ENCODE measurements at places on chromosomes 4 and X.

GRCh38 chr4:90543419-90544170 is 416.4 kb downstream of the CCSER1 start:
- no peak for DNase-seq

GRCh38 chr4:131052646-131053045 is 1956.7 kb downstream of the C4orf33 start:
- no peak for DNase-seq

DNA sequence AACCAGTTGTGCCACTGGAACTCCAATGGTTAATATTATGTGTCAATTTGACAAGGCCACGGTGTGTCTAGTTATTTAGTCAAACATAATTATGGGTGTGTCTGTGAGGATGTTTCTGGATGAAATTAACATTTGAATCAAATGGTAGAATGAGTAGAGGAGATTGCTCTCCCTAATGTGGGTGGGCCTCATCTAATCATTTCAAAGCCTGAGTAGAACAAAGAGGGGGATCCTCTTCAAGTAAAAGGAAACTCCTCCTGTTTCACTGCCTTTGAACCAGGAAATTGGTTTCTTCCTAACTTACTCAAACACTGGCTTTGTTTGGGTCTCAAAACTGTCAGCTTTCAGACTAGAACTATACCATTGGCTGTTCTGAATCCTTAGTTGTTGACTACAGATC is 1692.1 kb downstream of the PCDH19 start:
- DNase-seq: no peak

DNA sequence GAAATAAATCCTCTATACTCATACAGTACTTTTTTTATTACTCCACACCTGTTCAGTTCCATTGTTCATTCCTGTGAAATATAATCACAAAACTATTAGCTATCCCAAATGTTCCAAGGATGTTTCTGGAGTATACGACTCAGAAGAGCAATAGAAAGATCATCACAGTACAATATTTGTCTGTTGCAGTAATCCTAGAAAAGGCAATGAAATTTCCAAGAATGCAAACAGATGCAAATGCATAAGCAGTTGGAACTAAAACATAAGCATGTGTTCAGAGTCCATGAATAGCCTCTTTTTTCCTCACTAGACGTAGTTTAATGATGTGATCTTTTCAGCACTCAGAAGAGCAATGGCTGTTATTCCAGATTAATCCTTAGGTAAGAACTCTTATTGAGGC is 55.2 kb downstream of the RTL3 start:
- no peak for DNase-seq

GRCh38 chrX:26295425-26295824 is 79.5 kb downstream of the MAGEB5 start:
- no peak for DNase-seq

DNA sequence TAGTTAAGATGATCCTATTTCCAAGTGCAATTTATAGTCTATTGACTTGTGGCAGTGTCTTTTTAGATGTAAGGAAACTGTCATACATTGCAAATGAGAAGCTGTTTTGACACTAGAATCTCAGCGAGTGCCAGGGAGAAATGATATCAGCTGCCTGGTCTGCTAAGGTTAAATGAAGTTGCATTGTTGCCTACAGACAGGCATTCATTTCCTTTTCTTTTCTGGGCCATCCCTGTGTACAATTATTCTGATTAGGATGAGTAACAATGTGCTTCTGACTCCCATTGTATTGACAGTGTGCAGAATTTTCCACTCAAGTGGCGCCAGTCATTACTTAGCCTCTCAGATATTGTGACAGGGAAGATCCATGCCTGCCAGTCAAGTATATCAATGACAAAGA is 231.2 kb downstream of the GPAT3 start:
- no peak for DNase-seq

GRCh38 chr4:45453258-45453853 is 670.5 kb downstream of the GABRG1 start:
- DNase-seq: no peak

DNA sequence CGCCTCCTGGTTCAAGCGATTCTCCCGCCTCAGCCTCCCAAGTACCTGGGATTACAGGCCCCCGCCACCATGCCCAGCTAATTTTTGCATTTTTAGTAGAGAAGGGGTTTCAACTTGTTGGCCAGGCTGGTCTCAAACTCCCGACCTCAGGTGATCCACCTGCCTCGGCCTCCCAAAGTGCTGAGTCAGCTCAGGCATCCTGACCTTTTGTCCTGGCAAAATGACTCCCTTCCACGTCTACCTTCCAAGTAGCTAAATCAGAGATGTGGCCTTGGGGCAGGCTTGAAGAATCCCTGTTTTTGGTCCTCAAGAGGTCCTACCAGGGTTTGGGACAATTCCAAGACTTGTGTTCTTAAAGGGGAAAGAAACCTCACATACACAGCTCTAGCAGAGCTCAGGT is 12.8 kb downstream of the AFAP1 start:
- DNase-seq: no peak

- no peak for DNase-seq
Measured at GRCh38 chr4:174983128-174983750, 65.1 kb downstream of the ADAM29 start.

- DNase-seq: no peak
Measured at GRCh38 chr4:151865312-151865711, 104.5 kb upstream of the GATB start.

DNA sequence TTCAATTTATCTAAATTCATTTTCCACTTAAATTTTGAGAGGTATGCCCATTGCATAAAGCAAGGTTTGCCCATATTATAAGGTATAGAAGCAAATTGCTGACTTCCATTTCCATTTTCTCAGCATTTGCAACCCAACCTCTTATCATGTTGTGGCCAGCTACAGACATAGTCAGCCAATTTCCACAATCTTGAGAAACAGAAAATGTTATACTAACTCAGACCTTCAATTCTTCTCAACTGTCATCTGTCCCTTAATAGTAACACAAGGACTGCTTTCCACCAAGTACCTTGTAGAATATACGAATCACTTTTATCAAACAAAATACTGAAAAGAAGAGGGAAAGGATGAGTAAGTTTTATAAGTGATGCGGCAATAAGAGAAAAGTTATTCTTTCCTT is 11.2 kb upstream of the GRIA3 start:
- no peak for DNase-seq

DNA sequence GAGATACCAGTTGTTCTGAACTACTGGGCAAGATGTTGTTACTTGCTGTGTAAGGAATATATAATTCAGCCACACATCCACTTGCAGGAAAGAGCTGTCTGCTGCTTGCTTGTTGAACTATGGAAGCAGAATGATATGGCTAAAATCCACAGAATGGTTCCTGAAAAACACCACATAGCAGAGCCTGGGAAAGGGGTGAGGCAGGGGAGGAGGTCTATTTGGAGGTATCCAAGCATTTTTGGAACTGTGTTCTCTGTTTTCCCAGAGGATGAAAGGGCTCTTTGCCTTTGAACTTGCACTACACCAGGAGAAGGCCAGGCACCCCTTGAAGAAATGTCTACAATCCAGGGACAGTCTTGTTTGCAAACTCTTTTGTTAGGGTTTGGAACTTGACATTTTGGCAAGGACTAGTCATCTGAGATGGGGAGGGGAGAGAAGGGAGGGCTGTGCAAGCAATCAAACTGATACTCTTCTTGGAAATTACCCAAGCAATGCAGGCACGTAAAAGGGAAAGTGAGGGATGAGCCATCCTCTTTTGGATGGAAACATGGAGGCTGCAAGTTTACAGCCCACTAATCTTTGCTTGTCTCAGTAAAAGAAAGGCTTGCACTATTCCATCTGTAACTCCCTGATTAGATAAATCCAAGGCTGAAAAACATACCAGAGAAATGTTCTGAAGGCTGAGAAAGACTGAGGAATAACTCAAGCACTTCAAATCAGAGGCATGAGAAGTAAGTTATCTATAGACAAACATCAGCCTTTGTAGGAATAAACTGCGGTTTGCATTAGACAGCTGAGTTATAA is 141.0 kb downstream of the TSPAN5 start:
- no peak for DNase-seq

DNA sequence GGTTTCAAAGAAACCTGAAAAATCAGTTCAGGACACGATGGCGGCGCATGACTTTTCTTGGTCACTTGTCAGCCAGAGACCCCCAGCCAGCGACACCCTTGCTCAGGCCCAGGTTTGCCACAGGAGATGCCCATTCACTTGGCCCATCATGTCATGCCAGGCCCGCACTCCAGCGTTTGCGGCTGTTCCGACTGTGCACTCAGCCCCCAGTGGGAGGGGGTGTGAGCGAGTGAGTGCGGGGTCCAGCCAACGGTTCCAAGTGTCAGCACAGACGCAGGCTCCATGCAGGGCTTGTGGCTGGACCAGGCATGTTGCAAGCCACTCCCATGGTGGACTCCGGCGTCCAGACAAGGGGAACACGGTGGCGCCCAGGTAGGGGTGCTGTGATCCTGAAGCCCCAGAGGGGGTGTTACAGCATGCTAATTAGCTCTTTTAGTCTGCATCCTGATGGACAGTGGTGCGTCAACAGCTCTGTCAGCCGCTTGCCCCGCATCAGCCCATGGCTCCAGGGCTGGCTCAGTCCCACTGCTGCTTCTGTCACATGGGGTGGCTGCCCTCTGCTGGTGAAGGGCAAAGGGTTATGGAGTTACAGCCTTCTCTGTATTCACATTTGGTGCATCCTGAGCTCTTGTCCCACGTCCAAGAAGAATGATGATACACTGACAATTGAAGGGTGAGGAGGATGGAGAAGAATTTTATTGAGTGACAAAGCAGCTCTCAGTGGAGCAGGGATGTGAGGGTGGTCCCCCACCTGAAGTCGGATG is 3.7 kb upstream of the MAEA start:
- DNase-seq: no peak

- DNase-seq: no peak
Measured at GRCh38 chr4:3486541-3487540, 23.7 kb downstream of the DOK7 start.

- DNase-seq: no peak
Measured at GRCh38 chr4:183503497-183504063, 1.3 kb upstream of the ING2 start.

DNA sequence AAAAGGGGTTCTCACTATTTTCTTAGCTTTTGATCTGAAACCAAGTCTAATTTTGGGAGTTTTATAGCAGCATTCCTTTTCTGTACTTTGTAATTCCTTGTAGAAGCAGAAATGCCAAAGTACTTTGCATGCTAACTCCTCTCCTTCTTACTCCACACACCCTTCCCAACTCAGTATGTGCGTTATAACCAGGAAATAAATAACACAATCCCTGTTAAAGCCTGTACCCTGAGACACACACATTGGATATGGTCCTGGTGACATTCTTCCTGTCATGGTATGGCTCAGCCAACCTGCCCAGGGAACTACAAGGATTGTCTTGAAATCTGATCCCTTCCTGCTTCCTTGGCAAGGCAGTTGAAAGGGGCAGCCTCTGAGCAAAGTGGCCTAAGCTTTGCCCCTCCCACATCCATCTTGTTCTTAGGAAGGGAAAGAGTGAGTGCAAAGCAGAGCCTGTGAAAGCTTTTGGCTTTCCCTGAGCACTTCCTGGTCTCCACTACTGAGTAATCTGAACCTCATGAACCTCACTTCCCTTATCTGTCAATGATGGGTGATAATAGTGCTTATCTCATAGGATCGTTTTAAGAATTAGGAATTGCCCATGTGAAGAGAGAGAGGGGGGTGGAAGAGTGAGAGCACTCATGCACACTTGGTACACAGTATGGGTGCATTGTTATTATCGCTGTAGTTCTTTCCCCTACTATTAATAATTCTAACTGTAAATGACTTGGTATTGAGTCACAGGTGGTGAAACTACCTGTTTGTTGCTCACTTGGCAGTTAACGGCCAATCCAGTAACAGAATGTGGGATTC is 109.3 kb downstream of the AFF2 start:
- DNase-seq: no peak

DNA sequence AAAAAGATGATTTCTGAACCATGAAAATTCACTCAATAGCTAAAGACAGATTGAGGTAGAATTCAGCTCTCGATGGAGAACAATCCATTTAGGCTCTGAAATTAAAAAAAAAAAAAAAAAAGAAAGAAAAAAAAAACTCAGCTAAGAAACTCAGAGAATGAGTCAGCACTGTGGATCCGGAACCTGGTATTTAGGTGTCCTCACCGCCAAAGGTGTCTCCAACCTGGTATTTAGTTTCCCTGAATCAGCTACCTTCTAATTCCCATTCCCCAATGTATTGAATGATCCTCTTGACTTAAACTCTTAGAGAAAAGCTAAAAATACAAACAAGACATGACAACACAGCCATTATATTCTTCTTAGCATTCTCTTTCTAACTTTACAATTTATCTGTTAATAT is 150.3 kb upstream of the RASGEF1B start:
- no peak for DNase-seq

DNA sequence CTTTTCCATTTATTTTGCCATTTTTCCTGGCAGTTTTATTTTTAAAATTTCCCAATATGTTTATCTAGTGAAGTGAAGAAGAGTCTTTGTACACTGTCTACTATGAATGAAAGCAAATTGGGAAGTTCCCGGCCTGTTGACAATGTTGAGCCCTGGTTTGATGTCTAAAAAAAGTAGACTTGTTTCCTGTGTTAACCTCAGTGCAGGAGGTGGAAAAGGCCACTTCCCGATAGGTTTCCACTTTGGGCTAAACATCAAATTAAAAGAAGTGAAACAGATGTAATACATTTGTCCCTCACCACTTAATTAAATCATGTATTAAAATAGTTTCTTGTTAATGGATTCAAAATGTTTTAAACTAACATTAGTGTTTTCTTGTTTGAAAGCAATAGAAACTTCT is 30.0 kb downstream of the BBS12 start:
- DNase-seq: no peak

- DNase-seq: no peak
Measured at GRCh38 chr4:185796176-185796575, 15.8 kb downstream of the SORBS2 start.

DNA sequence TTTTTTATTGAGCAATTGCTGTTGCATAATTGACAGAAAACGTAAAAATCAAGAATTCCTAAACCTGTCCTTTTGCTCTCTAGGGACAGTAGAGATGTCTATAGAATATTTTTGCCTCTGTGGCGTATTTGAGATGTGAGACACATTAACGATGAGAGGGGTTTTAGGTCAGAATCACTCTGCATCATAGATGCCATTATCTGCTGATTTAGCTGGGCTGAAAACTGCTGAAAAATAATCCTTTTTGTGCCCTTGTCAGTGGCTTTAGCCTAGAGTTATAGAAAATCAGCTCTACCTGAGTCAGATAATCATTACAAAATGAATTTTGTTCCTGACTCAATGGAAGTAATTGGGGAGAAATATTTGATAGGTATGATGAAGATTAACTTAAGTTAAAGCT is 767.8 kb upstream of the TENM3 start:
- no peak for DNase-seq

DNA sequence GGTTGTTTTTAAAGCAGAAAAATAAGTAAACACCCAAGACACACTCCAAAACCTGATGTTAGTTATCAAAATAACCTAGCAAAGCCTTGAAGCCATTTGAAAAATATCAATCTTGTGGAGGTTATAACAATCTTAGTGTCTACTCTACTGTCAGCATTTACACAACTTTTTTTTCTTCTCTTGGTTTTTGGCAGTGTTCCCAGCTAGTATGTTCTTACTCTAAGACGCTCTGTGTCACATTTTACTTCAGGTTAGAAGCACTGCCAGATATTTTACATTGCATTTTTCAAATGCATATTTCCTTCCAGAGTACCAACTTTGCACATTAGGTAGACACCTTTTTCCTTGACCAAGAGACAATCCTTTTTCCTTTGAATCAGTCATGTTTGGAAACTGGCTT is 114.0 kb upstream of the INPP4B start:
- DNase-seq: no peak

- no peak for DNase-seq
Measured at GRCh38 chr4:103032574-103032973, 13.1 kb upstream of the SLC9B1 start.
